IMR-90 (cell line): ENCODE measurements at places on chromosomes 5 and 9. TPM values are rescaled to one million over a fixed set of nuclear protein-coding genes. Genes with fewer than 3 reads are reported as not detected.
A peak's percentile ranks its signal among the peaks of the same experiment; 100 is the strongest.

DNA sequence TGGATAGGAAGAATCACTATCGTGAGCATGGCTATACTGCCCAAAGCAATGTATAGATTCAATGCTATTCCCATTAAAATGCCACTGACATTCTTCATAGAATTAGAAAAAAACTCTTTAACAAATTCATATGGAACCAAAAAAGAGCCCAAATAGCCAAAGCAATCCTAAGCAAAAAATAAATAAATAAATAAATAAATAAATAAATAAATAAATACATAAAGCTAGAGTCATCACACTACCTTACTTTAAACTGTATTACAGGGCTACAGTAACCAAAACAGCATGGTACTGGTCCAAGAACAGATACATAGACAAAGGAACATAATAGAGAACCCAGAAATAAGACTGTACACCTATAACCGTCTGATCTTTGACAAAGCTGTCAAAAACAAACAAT, 180.4 kb upstream of the CDKN2B start:
- DNase-seq, result no peak

GRCh38 chr5:54446379-54446732, 9.1 kb upstream of the HSPB3 start:
- no peak for DNase-seq

Gene C8G
- total RNA-seq, result not detected in 2 replicates

Gene HSPB3
- total RNA-seq, result 0.54 TPM in 1 of 2 replicates, not detected in the other

DNA sequence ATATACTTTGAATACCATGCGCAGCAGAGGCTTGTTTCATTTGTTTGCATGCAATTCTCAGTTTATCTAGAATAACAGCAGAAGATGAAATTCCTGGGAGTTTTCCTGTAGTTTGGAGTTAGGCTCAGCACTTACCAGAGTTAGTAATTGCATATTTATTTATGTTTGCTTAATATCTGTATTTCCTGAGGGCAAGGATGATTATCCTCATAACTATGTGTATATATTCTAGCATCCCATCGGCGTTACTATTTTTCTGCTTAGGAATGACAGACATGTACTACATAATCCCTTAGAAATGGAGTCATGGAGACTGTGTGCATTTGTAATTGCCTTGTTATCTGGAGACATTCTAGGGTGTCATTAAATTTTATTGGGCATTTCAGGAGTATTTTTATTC, 1184.8 kb downstream of the DTWD2 start:
- peak; percentile 90 for DNase-seq

- peak; percentile 43 for DNase-seq
Observed at GRCh38 chr9:128886211-128886891, 4.4 kb downstream of the LRRC8A start.

Gene SLC6A18
- not detected in 2 replicates for total RNA-seq

Gene OSMR
- total RNA-seq, result 38.9 and 41.6 TPM in 2 replicates

DNA sequence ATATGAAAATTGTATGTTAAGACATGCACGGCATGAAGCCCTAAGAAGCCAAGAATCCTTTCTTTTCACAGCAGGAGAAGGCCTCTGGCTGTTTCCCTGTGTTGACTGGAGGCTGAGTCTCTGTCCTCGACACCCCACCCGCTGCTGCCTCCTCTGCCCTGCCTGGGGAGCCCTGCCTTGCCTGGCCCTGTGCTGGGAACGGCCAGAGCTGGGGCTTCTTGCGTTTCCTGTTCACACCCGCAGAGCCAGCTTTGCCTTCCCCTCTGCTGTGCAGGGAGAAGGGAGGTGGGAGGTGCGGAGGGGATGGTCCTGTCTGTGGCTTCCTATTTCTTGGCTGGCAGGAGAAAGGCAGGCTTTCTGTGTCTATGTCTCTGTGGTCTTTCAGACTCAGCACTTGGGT, 6.9 kb upstream of the GMCL2 start:
- DNase-seq, result no peak

Gene TLX3
- not detected in 2 replicates for total RNA-seq

DNA sequence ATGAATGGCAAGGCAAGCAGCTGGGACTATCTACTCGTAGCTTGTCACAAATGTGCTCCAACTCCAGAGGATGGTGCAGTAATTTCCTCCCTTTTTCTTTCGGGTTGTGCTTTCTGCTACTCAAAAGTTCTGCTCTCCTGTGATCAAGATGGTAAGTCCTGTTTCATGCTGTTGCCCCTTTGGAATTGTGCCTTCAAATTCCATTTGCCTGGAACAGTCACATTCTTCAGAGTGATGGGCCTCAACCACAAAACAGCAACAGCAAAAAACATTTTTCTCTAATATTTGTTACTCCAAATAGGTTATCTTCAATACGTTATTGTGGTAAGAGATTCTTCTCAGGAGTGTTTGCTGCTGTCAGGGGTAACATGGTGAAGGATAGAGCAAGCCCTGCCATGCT, 209.3 kb downstream of the PALM2AKAP2 start:
- peak; percentile 26 for DNase-seq

Gene UNC5A
- not detected in 2 replicates for total RNA-seq

DNA sequence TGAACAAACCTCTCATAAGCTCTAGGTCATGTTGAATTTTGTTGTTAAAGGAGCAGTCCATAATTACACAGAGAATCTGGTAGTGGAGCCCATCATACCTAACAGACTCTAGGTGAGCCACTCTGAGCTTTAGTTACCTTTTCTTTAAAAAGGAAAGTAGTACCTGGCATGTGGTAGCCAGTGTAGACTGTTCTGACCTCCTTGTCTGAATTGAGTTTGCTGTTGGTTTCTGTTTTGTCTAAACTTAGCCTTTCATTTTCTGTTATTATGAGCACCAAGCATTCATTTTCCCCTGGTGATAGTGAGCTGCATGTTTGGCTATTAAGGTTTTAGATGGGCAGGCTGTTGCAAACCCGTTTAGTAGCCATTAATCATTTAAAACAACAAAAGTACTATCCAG, 112.2 kb downstream of the MAST4 start:
- DNase-seq, result no peak

Gene EGFL7
- total RNA-seq, result 1.4 and 2.2 TPM in 2 replicates

Gene CPLANE1
- total RNA-seq, result 17.9 and 19.7 TPM in 2 replicates

DNA sequence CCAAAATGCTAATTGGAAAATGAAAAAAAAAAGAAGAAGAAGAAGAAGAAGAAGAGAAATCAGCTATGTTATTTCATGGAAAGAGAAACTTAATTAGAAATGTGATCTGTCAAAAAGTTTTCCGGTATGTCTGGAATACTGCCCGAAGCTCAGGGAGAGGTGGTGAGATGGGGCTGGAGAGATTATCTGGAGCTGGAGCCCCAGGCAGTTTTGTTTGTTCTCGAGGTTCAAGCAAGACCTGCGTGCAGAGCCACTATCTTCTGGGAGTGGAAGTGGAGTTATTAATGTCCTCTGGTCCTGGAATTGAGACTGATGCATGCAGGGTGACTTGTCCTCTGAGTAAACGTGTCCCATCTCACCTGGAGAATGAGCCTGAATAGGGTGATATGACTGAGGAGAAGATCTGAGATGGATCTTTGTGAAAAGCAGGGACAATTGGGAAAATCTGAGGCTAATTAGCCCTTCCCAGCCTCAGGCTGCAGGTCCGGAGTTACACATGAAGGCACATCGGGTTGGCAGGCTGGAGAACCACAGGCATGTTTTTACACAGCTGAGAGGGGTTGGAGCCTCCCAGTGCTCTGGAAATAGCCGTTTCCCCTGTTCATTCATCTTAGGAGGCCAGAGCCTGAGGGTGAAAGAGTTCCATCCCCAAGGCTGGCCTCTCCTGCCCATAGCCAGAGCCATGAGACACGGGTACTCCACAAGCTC, 70.5 kb downstream of the OLFM1 start:
- no peak for DNase-seq
